Cardiac muscle cell (in vitro differentiated cells and primary cell): ENCODE measurements at places on chromosomes 16 and 17. TPM values are rescaled to one million over a fixed set of nuclear protein-coding genes. Genes with fewer than 3 reads are reported as not detected.

CFAP97D1 gene
- 0.04 TPM in 1 of 2 replicates, not detected in the other for total RNA-seq

SOX15 gene
- 5.4 and 6.5 TPM in 2 replicates for total RNA-seq

KRT32 gene
- total RNA-seq, result not detected in 2 replicates

CD300LB gene
- not detected in 2 replicates for total RNA-seq

DNA sequence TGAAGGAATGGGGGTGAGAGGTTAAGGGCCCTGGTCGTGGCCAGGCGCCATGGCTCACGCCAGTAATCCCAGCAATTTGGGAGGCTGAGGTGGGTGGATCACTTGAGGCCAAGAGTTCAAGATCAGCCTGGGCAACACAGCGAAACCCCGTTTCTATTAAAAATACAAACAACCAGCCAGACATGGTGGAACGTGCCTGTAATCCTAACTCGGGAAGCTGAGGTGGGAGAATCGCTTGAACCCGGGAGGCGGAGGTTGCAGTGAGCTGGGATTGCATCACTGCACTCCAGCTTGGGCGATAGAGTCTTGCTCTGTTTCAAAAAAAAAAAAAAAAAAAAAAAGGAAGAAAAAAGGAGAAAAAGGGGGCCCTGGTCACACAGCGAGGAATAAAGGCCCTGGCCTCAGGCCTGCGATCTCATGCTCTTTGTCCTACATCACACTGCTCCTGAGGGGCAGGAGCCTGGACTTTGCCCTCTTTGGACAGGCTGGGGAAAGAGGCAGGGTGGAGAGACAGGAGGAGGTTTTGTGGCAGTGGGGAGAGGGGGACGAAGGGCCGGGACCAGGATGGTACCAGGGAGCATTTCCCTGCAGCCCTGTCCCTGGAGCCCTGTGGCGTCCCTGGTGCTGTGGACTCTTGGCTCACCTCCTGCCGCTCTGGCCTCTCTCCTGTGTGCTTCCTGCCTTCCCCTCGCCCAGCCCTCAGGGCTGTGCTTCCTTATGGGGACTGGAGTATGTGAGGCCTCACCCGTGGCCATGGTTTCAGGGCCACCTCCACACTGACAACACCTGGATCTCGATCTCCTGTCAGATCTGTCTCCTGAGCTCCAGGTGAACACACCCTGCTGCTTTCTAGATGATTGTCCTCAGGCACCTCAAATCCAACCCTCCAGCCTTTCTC is 19.7 kb upstream of the SLC25A19 start:
- no peak overlapping the region for H3K27ac ChIP-seq
- H3K27me3 ChIP-seq, result no peaks in the 10 kb centered on the region
- H3K4me1 ChIP-seq, result no peaks in the 10 kb centered on the region
- H3K36me3 ChIP-seq, result no peaks in the 10 kb centered on the region
- no peak for DNase-seq
- no peak overlapping the region for H3K4me3 ChIP-seq

- no peaks in the 10 kb centered on the region for H3K4me1 ChIP-seq
- no peaks in the 10 kb centered on the region for H3K36me3 ChIP-seq
- no peak for DNase-seq
- no peak overlapping the region for H3K27ac ChIP-seq
- H3K4me3 ChIP-seq, result no peak overlapping the region
- no peaks in the 10 kb centered on the region for H3K27me3 ChIP-seq
These were observed 65.5 kb upstream of the DOC2B start for GRCh38 chr17:246851-247421.

DNA sequence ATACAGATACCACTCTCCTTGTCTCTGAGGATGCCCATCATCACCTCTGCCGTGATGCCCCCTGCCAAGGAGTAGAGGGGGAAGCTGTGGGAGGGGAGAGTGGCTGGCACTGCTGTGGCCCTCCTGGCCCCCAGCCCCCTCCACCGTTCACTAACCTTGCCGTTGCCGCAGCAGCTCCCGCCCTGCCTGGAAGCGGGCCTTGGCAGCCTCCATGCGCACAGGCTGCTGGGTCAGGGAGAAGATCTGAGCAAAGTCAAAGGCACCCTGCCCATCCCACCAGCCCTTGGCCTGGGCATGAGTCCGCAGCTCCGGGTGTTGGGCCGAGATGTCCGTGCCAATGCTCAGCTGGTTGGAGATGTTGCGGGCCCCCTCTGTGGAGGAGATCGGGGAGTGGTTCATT is 2.4 kb downstream of the SCRN2 start:
- H3K27ac ChIP-seq, result no peak overlapping the region
- peaks cover 3% of the 10 kb centered on the region for H3K36me3 ChIP-seq
- no peak for DNase-seq
- peaks cover 12% of the 10 kb centered on the region for H3K4me1 ChIP-seq
- no peak overlapping the region for H3K4me3 ChIP-seq
- H3K27me3 ChIP-seq, result no peaks in the 10 kb centered on the region

GRCh38 chr17:81935709-81936084 is 1.4 kb downstream of the PYCR1 start:
- peaks cover 25% of the 10 kb centered on the region for H3K4me1 ChIP-seq
- DNase-seq, result no peak

DNA sequence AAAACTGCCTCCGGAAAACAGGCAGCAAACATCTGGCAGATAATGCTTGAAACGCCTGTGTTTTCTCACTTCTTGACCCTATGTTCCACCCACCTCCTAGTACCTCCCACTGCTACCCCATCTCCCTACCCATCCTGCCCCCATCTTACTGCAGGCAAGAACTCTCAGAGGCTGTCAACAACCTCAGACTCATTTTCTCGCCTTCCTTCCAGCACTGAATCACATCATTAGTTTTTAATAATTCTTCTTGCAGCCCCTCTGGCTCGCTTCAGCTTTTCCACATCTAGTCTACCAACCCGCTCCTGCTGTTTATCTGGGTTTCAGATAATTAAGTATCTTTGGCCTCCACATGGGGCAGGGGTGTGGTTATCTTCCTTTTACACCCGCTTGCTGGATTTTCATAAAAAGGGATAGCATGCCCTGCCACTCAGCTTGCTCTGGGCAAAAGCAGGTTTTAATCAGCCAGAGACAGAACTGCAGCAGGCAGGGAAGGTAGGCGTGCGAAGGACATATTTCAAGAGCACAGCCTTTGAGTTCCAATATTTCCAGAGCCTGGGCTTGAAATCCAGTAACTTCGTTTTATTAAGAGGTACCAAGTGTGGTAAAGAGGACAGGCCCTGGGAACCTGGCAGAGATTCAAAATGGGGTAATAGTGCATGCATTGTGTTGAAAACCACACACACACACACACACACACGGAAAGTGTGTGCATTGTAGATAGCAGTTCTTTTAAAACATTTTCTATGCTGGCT is 87.5 kb downstream of the BMERB1 start:
- H3K4me3 ChIP-seq, result no peak overlapping the region
- H3K27ac ChIP-seq, result peak overlapping the region; percentile 12
- no peaks in the 10 kb centered on the region for H3K4me1 ChIP-seq
- no peak for DNase-seq

- H3K27ac ChIP-seq, result no peak overlapping the region
- H3K36me3 ChIP-seq, result no peaks in the 10 kb centered on the region
- DNase-seq, result peak; percentile 7
- H3K4me1 ChIP-seq, result no peaks in the 10 kb centered on the region
These were observed 652 bp upstream of the SLC25A19 start for GRCh38 chr17:75289832-75290337.

DNA sequence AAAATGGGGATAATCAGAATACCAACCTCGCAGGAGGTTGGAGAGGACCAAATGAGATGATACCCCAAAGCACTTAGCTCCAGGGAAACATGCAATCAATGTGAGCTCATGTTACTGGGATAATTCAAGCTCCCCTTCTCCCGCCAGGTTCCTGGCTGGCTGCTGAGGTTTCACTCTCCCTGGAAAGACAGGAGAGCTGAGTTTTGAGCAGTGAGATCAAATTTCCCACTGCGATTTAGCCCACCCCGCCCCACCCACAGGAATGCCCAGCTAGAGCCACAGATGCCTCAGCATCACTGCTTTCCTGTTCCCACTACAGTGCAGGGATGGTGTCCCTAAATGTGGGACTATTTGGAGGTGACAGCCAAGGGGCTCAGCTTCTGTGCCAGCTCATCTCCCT is 56.7 kb downstream of the ZNF423 start:
- peaks cover 5% of the 10 kb centered on the region for H3K4me1 ChIP-seq
- H3K4me3 ChIP-seq, result no peak overlapping the region
- H3K27me3 ChIP-seq, result no peaks in the 10 kb centered on the region
- H3K27ac ChIP-seq, result no peak overlapping the region

- H3K4me3 ChIP-seq, result no peak overlapping the region
- H3K27ac ChIP-seq, result no peak overlapping the region
- H3K36me3 ChIP-seq, result peaks cover 46% of the 10 kb centered on the region
- H3K27me3 ChIP-seq, result no peaks in the 10 kb centered on the region
- DNase-seq, result no peak
These were observed 6.1 kb downstream of the HIRIP3 start for GRCh38 chr16:29989111-29989858.

GRCh38 chr16:57536306-57537193 is at the start of gene CCDC102A:
CCDC102A (minus strand) TSS chr16:57536571; CDS start chr16:57529177, 7,394 bp downstream.
- peak within 1 kb of the TSS; percentile 94 for H3K27ac ChIP-seq
- peak within 1 kb of the TSS; percentile 80 for H3K4me3 ChIP-seq
- DNase-seq, result peak; percentile 28

DNA sequence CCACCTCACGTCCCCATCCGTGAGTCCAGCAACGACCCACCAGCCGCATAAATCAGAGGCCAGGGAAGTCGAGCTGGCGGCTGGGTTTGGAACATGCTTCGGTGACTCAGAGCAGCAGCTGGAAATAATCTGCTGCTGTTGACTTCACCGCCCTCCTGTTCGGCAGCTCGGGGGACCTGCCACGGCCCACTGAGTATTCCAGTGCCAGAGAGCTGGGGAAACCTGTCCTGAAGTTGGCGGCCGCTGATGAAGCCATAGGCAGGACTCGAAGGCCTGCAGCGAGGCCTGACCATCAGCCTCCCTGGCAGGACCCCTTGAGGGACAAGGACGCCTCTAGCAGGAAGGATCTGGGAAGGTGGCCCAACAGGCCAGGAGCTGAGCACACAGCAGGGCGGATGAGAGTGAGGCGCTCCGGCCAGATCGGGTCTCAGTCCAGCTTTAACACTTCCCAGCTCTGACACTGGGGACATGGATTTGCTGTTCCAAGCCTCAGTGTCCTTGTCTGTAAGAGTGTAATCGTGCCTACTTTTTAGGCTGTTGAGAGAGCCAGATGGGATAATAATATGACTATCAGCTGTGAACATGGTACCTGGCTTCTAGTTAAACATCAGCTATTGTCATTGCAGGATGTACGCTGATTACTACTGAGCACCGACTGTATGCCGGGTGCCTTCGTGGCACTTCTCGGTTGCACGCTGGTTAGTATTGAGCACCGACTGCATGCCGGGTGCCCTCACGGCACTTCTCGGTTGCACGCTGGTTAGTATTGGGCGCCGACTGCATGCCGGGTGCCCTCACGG is 50.4 kb upstream of the CIBAR2 start:
- peaks cover 23% of the 10 kb centered on the region for H3K4me1 ChIP-seq
- peak overlapping the region; percentile 49 for H3K27ac ChIP-seq
- DNase-seq, result peak; percentile 83
- H3K4me3 ChIP-seq, result no peak overlapping the region
- H3K27me3 ChIP-seq, result no peaks in the 10 kb centered on the region
- no peaks in the 10 kb centered on the region for H3K36me3 ChIP-seq

DNA sequence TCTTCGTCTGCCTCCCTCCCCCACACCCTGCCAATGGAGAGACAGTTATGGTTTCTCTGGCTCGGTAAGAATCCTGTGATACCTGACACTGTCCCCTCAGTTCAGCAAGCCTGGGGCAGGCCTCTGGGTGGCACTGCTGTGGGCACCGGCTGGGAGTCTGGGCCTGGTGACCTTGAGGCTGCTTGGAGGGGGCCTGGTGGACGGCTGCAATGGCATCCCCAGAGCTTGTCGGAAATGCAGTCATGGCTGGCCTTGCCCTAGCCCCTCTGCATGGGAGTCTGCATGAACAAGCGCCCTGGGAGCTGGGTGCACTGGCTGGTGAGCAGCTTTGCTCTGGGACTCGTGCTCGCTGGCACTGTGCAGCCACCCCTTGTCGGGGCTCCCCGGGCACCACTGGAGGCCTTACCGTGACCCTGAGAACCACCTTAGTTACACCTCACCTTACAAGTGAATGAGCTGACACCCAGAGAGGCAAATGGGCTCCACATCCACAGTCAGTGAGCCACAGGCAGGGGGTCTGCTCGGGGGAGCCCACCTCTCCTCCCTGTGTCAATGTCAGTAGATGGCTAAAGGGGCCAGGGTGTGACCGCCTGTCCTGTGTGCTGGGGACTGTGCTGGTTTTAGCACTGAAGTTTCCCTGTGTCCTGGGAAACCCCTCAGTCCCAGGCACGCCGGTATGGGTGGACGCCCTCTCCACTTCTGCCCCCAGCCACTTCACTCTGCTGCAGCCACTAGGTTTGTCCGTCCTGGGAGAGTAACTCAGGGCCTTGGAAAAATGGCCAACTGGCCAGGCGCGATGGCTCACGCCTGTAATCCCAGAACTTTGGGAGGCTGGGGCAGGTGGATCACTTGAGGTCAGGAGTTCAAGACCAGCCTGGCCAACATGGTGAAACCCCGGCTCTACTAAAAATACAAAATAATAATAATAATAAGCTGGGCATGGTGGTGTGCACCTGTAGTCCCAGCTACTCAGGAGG is 1.4 kb downstream of the LGALS3BP start:
- peaks cover 20% of the 10 kb centered on the region for H3K4me1 ChIP-seq
- no peaks in the 10 kb centered on the region for H3K27me3 ChIP-seq
- H3K36me3 ChIP-seq, result no peaks in the 10 kb centered on the region
- no peak for DNase-seq
- peak overlapping the region; percentile 13 for H3K27ac ChIP-seq
- H3K4me3 ChIP-seq, result no peak overlapping the region

DNA sequence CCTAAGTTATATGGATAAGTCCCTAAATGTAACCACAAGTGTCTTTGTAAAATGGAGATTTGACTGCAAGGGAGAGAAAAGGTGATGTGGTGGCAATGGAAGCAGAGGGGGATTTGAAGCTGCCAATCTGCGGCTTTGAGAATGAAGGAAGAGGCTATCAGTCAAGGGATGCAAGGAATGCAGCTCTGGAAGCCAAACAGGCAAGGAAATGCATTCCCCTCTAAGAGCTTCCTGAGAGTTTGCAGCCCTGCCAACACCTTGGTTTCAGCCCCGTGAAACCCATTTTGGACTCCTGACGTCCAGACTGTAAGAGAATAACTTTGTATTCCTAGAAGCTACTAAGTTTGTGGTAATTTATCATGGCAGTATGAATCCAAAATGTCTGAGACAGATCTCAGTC is 167.3 kb upstream of the MPHOSPH6 start:
- H3K27ac ChIP-seq, result no peak overlapping the region
- H3K36me3 ChIP-seq, result no peaks in the 10 kb centered on the region
- no peak overlapping the region for H3K4me3 ChIP-seq

- no peaks in the 10 kb centered on the region for H3K27me3 ChIP-seq
- H3K4me3 ChIP-seq, result no peak overlapping the region
- peak; percentile 23 for DNase-seq
These were observed 25.3 kb downstream of the SLC47A1 start for GRCh38 chr17:19558946-19559345.

GRCh38 chr17:21119247-21119918 is 7.4 kb upstream of the DHRS7B start:
- peak; percentile 78 for DNase-seq
- H3K27ac ChIP-seq, result peak overlapping the region; percentile 18
- no peaks in the 10 kb centered on the region for H3K4me1 ChIP-seq
- no peak overlapping the region for H3K4me3 ChIP-seq
- H3K27me3 ChIP-seq, result no peaks in the 10 kb centered on the region
- no peaks in the 10 kb centered on the region for H3K36me3 ChIP-seq

GRCh38 chr16:58501242-58502131 is 1.5 kb downstream of the NDRG4 start:
- peaks cover 3% of the 10 kb centered on the region for H3K4me1 ChIP-seq
- H3K27ac ChIP-seq, result no peak overlapping the region
- H3K4me3 ChIP-seq, result peak overlapping the region; percentile 51
- H3K27me3 ChIP-seq, result no peaks in the 10 kb centered on the region
- no peak for DNase-seq
- H3K36me3 ChIP-seq, result no peaks in the 10 kb centered on the region

- H3K4me1 ChIP-seq, result no peaks in the 10 kb centered on the region
- H3K27me3 ChIP-seq, result no peaks in the 10 kb centered on the region
- H3K36me3 ChIP-seq, result no peaks in the 10 kb centered on the region
- H3K4me3 ChIP-seq, result no peak overlapping the region
- H3K27ac ChIP-seq, result no peak overlapping the region
These were observed 12.1 kb downstream of the ATP2C2 start for GRCh38 chr16:84380405-84380804.
